ENCODE measurements at places on chromosomes 2 and 18. TPM values are rescaled to one million over a fixed set of nuclear protein-coding genes. Genes with fewer than 3 reads are reported as not detected.

DNA sequence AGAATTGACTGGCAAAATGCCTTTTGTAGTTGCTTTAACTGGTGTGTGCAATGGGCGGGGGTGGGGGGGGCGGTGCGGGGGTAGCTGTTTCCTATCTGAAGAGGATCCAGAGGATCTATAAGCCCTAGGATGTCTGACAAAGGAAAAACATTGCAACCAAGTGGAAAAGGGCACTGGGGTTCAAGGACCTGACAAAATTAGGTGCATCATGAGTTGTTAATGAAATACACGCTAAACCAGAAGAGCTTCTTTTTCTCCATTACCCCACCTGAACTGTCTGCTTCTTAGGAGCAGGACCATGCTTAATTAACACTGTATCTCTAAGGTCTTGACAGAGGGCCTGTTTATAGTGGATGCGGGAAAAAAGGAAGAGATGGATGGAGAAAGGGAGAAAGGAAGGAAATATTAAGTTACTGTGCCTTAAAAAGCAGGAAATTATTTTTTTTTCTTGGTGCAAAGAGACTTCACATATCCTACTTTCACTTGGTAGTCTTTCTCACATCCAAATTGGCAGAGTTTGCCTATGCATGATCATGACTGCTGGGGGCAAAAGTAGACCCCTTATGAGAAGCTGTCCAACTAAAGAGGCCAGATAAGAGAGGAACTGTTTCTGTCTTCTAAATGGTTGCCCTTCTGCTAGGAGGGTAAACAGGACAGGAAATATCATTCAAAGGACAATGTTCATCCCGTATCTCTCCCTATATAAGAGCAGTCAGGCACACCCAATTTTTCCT lies 4.6 kb downstream of the RND3 start:
- DNase-seq, result no peak

DNA sequence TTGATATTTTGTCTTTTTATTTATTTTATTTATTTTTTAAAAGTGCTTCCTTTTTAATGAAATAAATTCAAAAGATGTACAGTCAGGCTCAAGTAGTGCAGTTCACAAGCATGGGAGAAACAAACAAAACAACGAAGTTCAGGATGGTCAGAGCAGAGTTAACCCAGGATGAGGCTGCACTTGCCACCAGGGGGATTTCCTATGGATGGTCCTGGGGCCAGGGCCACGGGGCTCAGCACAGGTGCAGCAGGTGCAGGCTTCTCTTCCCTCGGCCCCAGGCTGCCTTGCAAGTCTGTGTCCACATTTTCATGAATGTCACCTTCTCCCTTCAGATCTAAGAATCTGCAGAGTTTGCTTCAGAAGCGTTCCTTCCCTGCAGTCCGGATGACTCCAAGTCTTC lies 76.5 kb downstream of the CDCA7 start:
- no peak for DNase-seq

DNA sequence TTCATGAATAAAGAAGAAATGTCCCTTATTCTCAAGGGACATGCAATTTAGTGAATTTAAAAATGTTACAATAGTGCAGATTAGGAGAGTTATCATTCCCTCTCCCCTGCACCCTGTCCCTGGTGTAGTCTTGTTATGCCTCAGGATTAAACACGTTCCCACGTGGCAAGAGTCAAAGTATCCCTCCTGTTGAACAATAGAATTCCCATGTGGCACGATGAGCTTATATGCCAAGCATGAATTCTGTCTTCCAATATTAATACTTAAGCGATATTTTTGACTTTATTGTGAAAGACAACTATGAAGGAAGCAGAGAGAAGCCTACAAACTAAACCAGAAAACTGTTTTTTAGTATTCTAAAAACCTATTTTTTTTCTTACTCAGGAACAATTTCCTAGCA lies 36.7 kb upstream of the SPAG16 start:
- no peak for DNase-seq

DNA sequence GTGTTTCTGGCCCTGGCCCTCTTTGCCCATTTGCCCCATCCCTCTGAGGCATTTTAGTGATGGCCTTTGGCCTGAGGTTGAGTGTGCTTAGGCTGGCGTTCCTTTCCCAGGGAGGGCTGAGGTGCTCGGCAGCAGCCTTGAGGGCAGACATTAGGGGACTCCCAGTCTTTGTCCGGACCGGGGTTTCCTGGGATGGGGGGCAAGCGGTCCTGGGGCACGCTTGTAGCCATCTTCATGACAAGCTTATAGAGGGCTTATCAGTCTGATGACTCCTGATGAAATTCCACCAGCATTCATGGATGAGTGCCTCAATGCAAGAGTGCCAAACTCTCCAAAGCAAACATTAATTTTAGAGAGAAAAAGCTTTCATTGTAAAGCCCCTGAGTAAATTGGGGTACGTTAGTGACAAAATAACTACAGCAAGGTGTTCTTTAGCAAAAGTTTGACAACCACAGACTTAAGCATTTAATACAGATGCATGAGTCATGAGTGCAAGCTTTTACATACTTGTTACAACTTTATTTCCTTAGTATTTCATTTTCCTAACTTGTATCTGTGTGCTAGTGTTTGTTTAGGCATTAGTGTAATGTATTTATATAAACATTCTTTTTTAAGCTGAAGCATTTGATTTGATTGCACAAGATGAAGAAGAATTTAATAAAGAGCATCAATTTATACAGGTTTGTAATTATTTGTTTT lies 45.6 kb downstream of the CEP192 start:
- DNase-seq, result no peak

- no peak for DNase-seq
Observed at GRCh38 chr2:232532419-232532818, 6.5 kb downstream of the CHRND start.

DNA sequence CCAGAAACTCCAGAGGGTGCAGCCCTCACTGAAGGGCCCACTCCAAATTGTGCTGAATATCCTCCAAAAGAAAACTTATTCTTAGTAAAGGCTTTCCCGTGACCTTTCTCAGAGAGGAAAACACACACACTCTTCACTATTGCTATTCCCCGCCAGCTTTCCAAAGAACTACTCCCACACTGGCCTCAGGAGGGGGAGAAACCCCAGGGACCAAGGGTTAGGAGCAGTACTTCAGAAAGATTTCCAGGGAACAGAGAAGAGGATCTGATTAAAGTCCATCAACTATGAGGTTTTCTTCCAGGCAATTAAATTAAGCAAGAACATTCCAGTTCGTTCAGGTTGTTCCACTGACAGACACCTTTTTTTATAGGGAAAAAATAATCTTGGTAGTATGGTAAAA lies 150.2 kb downstream of the TTC32 start:
- no peak for DNase-seq

GRCh38 chr2:644871-645270 lies 32.3 kb downstream of the TMEM18 start:
- no peak for DNase-seq

DNA sequence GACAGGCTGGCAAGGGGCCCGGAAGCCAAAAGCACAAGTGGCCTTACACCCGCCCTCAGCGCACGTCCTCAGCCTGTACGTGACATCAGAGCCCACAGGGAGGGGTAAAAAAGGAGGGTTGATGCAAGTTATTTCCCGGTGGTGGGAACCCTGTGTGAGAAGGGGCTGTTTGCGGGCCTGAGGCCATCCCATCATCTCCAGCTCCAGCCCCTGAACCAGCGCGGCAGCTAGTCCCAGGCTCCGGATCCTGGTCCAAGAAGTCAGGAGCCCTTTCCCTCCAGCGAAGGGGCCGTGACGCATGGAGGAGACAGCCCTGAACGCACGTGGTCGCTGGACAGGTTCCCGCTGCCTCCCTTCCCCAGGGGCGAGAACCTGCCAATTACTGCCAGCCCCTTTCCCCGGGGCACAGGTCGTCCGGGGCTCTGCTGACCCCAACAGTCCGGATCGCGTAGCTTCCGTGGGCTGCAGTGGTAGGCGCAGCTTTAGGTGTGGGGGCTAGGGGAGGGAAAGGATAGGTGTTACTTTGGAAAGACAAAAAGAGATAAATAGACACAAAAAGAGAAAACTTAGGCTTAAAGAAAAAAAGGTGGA lies 1.3 kb upstream of the LRP2 start:
- DNase-seq, result no peak

GRCh38 chr2:205235434-205235833 lies 446.9 kb upstream of the NRP2 start:
- DNase-seq, result no peak

- DNase-seq, result peak; percentile 25
Observed at GRCh38 chr2:212538305-212539071, at the start of gene ERBB4. ERBB4 (minus strand) TSS chr2:212538802; CDS start chr2:212538530, 272 bp downstream.

- no peak for DNase-seq
Observed at GRCh38 chr18:11021477-11021876, 127.9 kb downstream of the PIEZO2 start.

DNA sequence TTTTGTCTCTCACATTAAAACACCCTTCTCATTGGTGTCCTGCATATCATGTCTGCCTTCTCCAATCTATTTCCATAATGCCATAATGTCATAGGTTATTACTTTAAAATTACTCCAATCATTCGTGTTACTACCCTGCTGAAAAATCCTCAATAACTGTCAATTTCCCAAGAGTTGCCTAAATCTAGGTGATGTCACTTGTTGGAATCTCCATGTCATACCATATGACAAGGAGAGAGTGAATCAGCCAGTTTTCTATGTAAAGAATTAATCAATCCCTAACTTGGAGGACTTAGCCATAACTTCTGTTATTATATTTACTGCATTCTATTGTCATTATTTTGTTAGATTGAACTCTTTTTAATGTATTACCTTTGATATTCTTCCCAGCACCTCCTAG lies 62.5 kb downstream of the PHLPP1 start:
- DNase-seq, result no peak

DNA sequence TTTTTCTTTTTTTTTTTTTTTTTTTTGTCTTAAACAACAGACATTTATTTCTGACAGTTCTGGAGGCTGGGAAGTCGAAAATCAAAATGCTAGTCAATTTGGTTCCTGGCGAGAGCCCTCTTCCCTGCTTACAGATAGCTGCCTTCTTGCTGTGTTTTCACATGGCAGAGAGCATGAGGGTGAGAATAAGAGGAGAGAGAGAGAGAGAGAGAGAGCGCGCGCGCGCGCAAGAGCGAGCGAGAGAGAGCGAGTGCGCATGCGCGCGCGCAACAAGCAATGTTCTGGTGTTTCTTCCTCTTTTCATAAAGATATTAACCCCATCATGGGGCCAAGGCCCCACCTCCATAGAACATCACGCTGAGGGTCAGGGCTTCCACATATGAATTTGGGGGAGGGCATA lies 20.9 kb downstream of the MTCL1 start:
- no peak for DNase-seq

GRCh38 chr2:182554950-182555349 lies 128.1 kb upstream of the PDE1A start:
- DNase-seq, result no peak

DNA sequence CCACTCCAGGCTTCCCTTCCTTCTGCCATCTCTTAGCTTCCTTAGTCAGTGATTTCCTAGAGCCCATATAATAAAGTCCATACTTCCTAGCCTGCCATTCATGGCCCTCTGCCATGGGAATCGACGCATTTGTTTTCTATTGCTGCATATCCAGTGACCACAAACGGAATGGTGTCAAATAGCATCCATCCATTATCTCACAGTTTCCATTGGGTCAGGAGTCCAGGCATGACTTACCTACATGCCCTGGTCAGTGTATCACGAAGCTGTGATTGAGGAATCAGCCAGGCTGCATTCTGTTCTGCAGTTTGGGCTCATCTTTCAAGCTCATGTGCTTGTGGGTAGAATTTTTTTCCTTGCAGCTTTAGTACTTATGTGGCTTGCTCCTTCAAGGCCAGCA lies 209.7 kb upstream of the EPAS1 start:
- no peak for DNase-seq

DNA sequence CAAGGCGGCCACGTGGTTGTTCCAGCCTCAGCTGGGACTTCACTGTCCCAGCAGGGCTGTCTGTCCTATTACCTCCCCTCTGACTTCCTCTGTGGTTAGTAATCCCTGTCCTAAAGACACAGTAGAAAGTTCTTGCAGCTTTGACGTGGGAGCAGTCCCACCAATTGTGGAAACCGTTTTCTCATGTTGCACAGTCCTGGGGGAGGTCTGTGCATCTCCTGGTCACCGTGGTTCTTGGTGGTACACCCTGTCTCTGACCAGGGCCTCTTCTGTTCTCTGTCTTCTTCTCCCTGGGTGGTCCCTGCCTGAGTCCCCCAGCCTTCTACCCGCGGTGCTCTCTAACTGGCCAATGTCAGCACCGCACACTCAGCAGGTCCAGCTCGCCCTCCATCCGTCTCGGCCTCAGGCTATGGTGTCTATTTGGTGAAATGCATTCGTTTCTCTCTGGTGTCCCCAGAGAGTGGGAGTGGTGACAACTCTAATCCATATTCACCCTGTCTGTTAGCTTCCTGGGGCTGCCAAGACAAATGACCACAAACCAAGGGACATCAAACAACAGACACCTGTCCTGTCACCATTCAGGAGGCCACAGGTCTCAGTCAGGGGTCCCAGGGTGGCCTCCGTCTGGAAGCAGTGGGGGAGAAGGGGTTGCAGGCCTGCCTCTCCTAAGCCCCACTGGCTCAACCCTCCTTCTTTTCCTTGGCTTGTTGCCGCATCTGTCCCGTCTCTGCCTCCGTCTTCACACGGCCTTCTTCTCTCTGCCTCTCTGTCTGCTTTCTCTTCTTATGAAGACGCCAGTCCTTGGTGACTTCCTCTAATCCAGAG lies 99.8 kb downstream of the SH3BP4 start:
- DNase-seq, result peak; percentile 33

GRCh38 chr2:130389358-130389757 lies 33.5 kb downstream of the PTPN18 start:
- DNase-seq, result no peak

- DNase-seq, result no peak
Observed at GRCh38 chr2:240792629-240793312, 27.2 kb downstream of the KIF1A start.

- DNase-seq, result peak; percentile 84
Observed at GRCh38 chr2:173210270-173211196, 134.9 kb downstream of the MAP3K20 start.

- DNase-seq, result no peak
Observed at GRCh38 chr2:58899692-58900091, 658.6 kb upstream of the FANCL start.

- peak; percentile 35 for DNase-seq
Observed at GRCh38 chr2:16438613-16439321, 226.9 kb downstream of the CYRIA start.

GRCh38 chr18:10148189-10148929 lies 234.5 kb downstream of the VAPA start:
- no peak for DNase-seq

Gene ANKRD30B
- 0.08 TPM for polyA plus RNA-seq

Gene FAHD2A
- polyA plus RNA-seq, result 33.6 TPM

Gene SESTD1
- 74.1 TPM for polyA plus RNA-seq

Gene MC5R
- 0.11 TPM for polyA plus RNA-seq
